NCI-H460 (cell line): ENCODE measurements at places on chromosomes 11 and 22. TPM values are rescaled to one million over a fixed set of nuclear protein-coding genes. Genes with fewer than 3 reads are reported as not detected.

- no peak for DNase-seq
Observed at GRCh38 chr22:40463017-40463631, 92.7 kb downstream of the SGSM3 start.

GRCh38 chr11:90355200-90355599, 132.4 kb upstream of the CHORDC1 start:
- no peak for DNase-seq

DNA sequence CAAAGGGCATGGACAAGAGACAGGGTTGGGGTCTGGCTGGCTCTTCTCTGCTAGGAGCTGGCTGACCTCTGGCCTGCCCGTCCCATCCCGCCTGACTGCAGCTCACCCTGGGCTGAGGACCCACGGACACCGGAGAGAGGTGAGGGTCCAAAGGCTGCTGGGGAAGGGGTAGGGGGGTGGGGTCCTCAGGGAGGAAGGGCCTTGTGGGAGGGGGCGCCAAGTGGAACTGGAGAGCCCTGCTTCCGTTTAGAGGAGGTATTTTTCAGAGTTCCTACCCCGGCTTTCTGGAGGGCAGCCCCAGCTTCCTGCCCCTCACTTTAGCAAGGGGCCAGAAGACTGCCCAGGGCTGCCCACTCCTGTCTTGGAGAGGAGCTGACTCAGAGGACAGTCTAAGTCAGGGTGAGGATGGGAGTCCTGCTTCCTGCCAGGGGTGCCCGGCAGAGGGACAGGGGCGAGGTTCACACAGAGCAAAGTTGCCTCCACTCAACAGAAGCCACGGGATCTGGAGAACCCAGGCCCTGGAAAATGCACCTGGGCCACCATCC, 7.1 kb downstream of the LARGE2 start:
- DNase-seq, result no peak

DNA sequence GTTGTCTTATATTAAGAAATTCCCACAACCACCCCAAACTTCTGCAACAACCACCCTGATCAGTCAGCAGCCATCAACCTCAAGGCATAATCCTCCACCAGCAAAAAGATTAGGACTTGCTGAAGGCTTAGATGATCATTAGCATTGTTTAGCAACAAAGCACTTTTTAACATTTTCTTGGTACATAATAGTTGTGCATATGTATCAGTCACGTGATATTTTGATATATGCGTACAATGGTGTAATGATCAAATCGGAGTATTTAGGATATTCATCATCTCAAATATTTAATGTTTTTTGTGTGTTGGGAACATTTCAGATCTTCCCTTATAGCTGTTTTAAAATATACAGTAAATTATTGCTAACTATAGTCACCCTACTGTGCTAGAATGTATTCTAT, 73.5 kb upstream of the API5 start:
- no peak for DNase-seq

DNA sequence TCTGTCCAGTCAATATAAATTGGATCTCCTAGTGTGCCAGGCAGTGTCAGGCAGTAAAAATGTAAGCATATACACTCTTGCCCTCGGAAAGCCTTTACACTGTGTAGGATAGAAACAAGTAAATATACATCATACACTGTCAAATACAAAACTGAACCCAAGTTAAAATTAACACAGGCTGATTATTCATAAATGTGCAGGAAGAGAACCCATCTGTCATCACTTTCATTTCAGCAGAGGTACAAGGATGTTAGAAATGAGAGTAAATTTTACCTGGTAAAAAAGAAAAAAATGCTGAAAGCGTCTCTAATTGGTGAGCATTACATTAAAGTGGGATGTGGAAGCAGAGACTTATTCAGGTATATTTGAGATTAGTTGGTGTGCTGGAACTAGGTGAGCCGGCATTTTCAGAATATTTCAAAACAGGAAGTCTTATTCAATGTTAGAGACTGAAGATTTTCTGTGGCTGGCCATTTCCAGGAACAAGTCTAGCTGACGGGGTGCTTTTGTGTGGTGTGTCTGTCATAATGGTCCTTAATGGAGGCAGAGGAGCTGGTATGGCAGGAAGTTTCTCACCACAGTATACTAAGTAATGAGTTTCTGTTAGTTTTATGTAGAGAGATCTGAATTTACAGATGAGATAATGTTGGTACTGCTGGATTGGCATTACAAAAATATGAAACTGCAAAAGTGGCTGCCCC, 192.6 kb downstream of the CASP12 start:
- no peak for DNase-seq

- no peak for DNase-seq
Observed at GRCh38 chr11:74717221-74717969, 13.8 kb downstream of the CHRDL2 start.

- no peak for DNase-seq
Observed at GRCh38 chr11:73530109-73530508, 67.8 kb downstream of the FAM168A start.

Gene INPPL1
- total RNA-seq, result 49.1 and 55.6 TPM in 2 replicates

DNA sequence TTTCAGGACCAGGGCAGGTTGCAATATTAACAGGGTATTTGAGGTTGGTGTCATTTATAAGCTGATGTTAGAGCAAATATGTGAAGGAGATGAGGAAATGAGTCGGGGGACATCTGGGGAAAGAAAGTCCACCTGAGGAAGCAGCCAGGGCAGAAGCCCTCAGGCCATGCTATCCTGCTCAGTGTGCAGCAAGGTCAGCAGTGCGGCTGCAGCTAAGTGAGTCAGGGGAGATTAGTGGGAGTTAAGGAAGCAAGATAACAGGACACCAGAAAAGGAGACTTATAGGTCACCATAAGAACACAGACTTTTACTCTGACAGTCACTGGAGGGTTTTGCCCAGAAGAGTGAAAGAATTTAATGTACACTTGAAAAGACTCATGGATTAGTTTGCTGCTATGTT, 468.9 kb downstream of the NTM start:
- no peak for DNase-seq

GRCh38 chr11:15059132-15059915, 14.1 kb upstream of the CALCB start:
- DNase-seq, result no peak

- DNase-seq, result no peak
Observed at GRCh38 chr11:69684651-69685050, 9.5 kb upstream of the LTO1 start.

Gene PNPLA3
- 0.14 and 0.52 TPM in 2 replicates for total RNA-seq

DNA sequence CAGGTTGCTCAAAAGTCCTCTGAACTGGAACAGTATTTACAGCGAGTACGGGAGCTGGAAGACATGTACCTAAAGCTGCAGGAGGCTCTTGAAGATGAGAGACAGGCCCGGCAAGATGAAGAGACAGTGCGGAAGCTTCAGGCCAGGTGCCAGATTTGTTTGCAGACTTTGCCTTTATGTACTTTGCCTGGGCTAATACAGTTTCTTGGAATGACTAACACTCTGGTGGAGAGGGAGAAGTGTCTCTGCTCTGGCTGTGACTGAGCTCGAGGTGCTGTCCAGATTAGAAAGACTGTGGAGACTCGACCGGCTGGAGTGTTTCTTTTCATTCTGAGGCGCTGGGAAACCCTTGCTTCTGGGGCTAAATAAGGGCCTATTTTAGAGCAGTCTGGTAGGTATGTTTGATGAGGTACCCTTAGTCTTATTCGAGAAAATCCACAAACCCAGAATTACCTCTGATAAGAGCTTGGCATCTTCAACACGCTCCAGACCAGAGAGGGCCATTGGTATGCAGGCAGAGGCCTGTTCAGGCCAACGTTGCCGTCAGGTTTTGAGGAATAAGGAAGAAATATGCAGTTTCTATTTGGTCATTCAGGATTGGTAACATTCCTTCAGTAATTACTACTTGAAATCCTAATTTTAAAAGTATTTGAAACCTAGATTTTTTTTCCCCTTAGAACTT, 76.5 kb downstream of the SWAP70 start:
- DNase-seq, result no peak

Gene TEAD1
- 123 and 136 TPM in 2 replicates for total RNA-seq

DNA sequence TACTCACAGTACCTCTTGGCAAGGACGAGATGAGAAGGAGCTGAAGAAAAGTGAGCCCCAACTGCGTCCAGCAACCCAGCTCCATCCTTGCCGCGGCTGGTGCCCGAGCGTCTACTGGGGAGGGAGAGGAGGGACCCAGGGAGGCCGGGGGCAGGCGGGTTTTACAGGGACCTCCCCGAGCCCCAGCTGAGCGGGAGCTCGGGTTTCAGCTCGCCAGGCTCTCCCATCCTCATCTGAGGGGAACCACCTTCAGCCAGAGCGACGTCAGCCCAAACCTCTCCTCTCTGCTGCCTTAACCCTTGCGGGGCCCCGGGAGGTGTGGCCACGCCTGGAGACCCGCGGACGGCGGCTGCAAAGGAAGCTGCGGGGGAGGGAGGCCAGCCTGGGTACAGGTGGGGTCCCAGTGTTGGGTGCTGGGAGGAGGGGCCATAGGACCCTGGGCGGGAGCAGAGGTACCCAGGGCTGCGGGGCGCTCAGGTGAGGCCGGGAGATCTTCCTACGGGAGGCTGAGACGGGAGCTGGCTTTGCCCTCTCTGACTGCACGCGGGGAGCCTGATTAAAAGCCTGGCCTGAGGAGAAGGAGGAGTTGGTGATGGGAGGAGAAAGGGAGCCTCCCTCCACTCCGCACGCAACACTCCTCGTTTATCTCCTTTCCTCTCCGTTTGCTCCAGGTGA, at the start of gene PAMR1:
Gene PAMR1, minus strand, starts transcription at position 116 of the 675 bp plus-strand sequence. Its CDS starts 31 bp downstream, at position 85.
- no peak for DNase-seq

GRCh38 chr22:30868663-30869385, 99.8 kb downstream of the MORC2 start:
- DNase-seq, result no peak

Gene TRIM49
- total RNA-seq, result not detected in 2 replicates

DNA sequence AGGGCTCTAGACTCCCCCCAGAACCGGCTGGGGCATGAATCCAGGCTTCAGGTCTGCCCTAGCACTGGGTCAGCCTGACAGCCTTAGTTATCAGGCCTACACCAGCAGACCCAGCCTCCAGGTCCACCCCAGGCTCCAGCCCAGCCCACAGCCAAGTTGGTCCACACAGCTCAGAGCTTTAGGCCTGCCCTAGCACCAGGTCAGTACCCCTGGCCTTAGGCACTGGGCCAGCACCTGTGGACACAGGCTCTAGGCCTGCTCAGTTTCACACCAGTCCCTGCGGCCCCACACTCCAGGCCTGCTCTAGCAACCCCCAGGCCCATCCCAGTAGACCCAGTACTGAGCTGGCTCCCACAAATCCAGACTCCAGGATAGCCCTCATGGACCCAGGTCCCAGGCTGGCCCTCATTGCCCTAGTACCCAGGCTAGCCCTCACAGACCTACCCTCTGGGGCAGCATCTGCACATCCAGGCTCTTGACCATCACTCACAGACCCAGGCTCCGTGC, 52.7 kb downstream of the CLPB start:
- no peak for DNase-seq

DNA sequence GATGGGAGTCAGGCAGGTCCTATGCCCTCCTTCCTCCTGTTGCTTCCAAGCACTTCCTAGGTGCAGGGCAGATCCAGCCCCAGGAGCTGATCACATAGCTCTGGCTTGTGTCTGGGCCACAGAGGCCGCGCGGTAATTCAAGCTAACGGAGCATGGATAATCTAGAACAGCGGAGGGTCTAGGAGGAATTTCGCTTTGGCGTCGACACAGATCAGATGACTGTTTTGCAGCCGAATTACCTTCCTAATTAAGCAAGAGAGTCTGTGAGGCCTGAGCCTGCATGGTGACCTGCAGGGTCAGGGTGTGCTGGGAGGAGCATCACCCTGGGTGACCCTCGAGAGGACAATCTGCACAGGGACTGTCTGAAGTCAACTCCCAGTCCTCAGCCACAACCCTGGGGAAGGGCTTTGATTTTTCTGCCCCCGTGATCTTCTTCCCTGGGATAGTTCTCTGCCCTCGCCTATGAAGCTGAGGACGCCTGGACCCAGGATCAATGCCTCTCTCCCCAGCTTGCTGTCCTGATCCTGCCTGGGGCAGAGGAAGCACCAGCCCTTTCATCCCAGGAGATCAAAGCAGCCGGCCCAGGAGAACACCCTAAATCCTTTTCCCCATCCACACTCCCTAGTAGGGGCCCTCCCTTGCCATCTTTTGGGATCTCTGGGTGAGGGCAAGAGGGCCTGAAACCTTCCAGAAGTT, 11.0 kb downstream of the NECTIN1 start:
- DNase-seq, result no peak

DNA sequence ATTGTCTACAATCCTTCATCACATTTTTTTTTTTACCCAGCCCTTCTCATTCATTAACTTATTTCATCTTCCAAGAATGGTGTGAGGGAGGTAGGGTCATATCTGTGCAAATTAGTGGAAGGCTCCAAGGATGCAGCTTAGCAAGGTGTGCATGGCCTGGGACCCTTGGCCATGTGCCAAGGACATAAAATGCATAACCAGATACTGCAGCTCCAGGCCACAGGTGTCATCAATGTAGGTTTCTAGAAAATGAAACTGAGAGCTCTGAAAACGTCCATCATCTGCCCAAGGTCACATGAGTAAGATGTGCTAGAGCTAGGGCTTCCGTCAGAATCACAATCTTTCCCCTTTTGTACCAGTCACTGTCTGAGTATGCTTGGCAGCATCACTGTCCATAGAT, 29.8 kb downstream of the ANKK1 start:
- no peak for DNase-seq

DNA sequence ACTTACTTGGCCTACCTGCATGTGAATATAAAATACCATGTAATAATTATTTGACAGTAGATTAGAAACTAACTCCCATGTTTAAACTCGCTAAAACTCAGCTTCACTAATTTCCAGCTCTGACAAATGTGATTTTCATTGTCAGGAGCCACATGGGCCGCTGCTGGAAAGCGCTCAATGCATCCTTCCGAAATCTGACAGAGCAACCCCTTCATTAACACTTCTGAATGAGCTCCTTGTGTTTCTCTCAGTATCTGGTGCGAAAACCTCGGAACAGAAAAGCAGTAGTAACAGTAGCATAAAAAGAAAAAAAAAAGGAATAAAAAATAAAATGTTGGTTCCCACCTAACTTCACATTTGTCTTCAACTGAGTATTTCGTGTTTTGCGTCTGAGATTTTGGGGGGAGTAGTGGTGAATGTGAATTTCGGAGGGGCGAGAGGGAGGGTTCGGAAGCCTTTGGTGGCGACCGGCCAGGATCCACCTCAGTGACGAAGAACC, 710 bp downstream of the MTCH2 start:
- no peak for DNase-seq

GRCh38 chr11:45051621-45052020, 94.8 kb upstream of the PRDM11 start:
- no peak for DNase-seq

Gene CDC42BPG
- 0.02 TPM in 1 of 2 replicates, not detected in the other for total RNA-seq

GRCh38 chr11:113247966-113248365, 66.4 kb upstream of the TTC12 start:
- DNase-seq, result no peak

DNA sequence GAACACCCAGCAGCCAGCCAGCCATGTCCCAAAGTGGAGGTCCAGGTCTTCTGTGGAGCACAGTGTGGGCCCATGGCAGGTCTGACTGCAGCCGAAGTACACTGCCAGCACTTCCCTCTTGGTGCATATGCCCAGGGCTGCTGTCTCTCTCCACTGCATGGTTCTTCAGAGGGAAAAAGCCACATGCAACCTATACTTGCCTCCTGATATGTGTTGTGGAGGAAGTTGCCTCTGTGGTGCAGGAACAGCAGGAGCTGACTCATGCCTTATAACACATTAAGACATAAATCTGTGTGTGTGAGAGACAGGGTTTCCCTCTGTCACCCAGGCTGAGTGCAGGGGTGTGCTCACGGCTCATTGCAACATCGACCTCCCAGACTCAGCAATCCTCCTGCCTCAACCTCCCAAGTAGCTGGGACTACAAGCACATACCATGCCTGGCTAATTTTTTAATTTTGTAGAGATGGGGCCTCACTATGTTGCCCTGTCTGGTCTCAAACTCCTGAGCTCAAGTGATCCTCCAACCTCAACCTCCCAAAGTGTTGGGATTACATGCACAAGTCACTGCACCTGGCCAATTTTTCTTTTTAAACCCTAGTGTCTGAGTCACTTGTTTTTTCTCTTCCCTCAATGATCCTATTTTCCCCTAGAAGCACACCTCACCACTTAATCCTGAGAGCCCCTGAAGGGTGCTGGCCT, 98.8 kb downstream of the MPPED2 start:
- DNase-seq, result no peak
